ENCODE measurements at places on chromosomes 6 and 20. TPM values are rescaled to one million over a fixed set of nuclear protein-coding genes. Genes with fewer than 3 reads are reported as not detected.

Gene SLC35F1
- total RNA-seq, result not detected

Gene NRM
- total RNA-seq, result 30.2 TPM

Gene PIM1
- 464 TPM for total RNA-seq

Gene CD83
- total RNA-seq, result 29.6 TPM

Gene OGFRL1
- 3.0 TPM for total RNA-seq

Gene SLC22A2
- total RNA-seq, result not detected

Gene RNF182
- total RNA-seq, result not detected

Gene ETV7
- total RNA-seq, result 19.7 TPM

Gene RFX6
- not detected for total RNA-seq

Gene DSN1
- 36.0 TPM for total RNA-seq

Gene GFRA4
- not detected for total RNA-seq

Gene MYB
- total RNA-seq, result 47.0 TPM

Gene WFDC5
- not detected for total RNA-seq

Gene L3MBTL3
- total RNA-seq, result 15.4 TPM

Gene HLA-DPA1
- 276 TPM for total RNA-seq

Gene RSPO3
- total RNA-seq, result not detected

Gene HLA-DQA1
- total RNA-seq, result 74.4 TPM

Gene C20orf202
- total RNA-seq, result not detected

Gene EHMT2
- 78.7 TPM for total RNA-seq

Gene SEL1L2
- not detected for total RNA-seq

Gene EBF4
- total RNA-seq, result 1.3 TPM

Gene OR12D3
- not detected for total RNA-seq

Gene LKAAEAR1
- total RNA-seq, result not detected

Gene DAAM2
- total RNA-seq, result not detected

Gene CPXM1
- 0.35 TPM for total RNA-seq

Gene ZNF334
- 1.7 TPM for total RNA-seq

Gene MAN1A1
- total RNA-seq, result 38.4 TPM

Gene SMLR1
- not detected for total RNA-seq

Gene SRMS
- total RNA-seq, result not detected

Gene PTCRA
- not detected for total RNA-seq

Gene C6orf163
- 1.7 TPM for total RNA-seq

Gene PRPF6
- total RNA-seq, result 80.6 TPM

Gene CD24
- total RNA-seq, result 0.23 TPM

Gene TFAP2D
- total RNA-seq, result not detected

Measured in activated CD8-positive, alpha-beta memory T cell treated with anti-CD3 and anti-CD28 coated beads, Interleukin-2, amount 10 ng/mL, durations not matched to agents 7 days and 5 days (primary cell).